Kidney epithelial cell (primary cell): ENCODE measurements at places on chromosomes 12 and 14. TPM values are rescaled to one million over a fixed set of nuclear protein-coding genes. Genes with fewer than 3 reads are reported as not detected.
A peak's percentile ranks its signal among the peaks of the same experiment; 100 is the strongest.

GRCh38 chr14:43687921-43688320 lies 819.2 kb downstream of the FSCB start:
- peak; percentile 37 for DNase-seq

GRCh38 chr14:34043627-34044372 lies 92.9 kb upstream of the EGLN3 start:
- DNase-seq, result no peak

DNA sequence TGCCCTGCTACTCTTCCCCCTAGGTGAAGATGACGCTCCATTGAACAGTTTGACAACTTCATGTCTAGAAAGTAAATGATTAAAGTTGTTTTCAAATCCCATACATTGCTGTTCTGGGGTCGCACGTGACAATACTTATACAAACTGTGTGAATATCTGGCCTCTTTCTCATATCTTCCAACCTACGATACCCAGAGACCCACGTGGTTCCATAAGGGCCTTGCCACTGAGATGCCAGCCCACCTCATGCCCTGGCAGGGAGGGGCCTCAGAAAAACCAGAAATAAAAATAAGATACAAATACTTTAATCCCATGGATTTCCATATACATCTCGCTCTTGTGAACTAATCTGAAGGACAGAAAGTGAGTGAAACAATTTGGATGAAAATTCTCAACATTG lies 4.5 kb downstream of the GZMB start:
- DNase-seq, result no peak

The CD4 gene
- 0.08 TPM in 1 of 2 replicates, not detected in the other for total RNA-seq

GRCh38 chr12:32501835-32502333 lies 102.5 kb downstream of the FGD4 start:
- DNase-seq, result peak; percentile 80

DNA sequence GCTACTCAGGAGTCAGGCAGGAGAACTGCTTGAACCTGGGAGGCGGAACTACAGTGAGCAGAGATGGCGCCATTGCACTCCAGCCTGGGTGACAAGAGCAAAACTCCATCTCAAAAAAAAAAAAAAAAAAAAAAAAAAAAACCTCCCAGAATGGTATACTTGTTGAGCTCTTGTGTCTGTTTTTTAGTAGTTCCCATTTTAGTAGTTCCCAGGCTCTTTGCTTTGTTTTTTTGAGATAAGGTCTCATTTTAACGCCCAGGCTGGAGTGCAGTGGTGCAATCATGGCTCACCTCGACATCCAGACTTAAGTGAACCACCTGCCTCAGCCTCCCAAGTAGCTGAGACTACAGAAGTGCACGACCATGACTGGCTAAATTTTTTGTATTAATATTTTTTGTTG lies 13.4 kb downstream of the ATXN2 start:
- no peak for DNase-seq

GRCh38 chr14:93975791-93976476 lies 436 bp downstream of the ASB2 start:
- DNase-seq, result no peak

DNA sequence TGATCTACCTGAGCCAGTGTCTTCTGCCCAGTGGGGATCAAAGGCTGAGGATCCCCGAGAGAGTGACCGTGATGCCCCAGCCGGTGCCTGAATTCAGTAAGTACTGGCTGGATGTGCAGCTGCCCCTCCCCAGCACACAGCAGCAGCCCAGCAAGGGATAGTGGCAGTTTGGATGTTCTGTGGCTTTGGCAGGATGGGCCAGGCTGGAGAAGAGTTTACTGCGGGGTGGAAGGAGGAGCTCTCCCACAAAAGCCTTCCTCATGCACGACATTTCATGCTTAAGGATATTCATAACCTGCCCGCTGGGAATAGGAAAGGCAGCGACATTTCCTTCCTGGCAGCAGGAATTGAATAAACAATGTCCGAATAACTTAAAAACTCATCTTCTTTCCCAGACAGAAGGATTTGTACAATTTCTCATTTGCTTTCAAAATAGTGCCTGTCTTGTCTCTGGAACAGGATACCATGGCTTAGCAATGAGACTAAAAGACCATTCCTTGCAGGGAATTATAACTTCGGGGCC lies 135.6 kb upstream of the PRMT8 start:
- DNase-seq, result no peak

- DNase-seq, result no peak
Measured at GRCh38 chr14:73502017-73502619, 11.4 kb downstream of the RIOX1 start.

DNA sequence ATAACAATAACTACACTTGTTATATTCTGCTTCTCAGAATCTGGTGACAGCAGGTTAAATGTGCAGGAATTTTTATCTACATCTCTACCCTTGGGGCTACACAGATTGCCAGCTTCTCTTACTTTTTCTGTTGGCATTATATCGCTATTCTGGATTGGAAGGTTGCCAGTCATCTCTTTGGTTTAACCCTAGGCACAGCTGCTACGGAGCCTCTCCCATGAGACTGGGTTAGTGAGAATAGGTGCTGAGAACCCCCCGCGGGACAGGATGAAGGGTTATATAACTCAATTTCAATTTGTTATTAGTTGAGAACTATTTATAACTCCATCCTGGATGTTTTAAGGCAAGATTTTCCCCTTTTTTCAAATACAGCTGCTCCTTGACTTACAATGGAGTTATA lies 73.1 kb downstream of the ACADS start:
- DNase-seq, result no peak

GRCh38 chr14:69045857-69046475 lies 66.9 kb upstream of the ACTN1 start:
- DNase-seq, result no peak

GRCh38 chr14:71166180-71166837 lies 259.1 kb downstream of the PCNX1 start:
- peak; percentile 35 for DNase-seq

GRCh38 chr12:69331519-69331908 lies 16.7 kb upstream of the LYZ start:
- DNase-seq, result no peak

DNA sequence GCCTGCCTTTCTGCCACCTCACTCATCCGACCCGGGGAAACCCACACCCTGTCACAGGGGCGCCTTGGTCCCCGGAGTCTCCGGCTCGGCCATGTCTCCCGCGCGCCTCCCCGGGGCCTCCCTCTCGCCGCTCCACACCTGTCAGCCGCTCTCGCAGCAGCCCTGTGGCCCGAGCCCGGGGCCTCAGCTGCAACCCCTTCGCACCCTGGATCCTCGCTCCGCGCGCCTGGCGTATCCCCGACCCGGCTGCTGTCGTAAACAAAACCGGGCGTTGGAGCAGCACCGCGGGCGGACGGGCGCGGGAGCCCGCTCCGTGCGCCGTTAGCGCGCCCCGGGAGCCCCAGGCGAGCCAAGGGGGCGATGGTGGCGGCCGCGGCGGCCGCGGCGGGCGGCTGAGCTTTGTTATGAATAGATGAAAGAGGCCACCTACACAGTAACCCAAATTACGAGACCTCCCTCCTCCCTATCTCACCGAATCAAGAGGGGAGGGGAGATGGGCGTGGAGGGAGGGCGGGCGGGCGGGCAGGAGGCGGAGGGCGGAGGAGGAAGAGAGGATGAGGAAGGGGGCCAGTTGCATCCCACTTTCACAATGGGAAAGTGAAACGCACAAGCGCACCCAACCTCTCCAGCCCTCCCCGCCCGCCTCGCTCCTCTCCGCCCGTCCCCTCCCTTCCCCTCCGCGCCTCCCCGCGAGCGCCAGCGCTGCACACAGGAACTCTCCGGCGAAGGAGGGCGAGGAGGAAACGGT lies at the start of gene PLXNC1:
PLXNC1 (plus strand) TSS at position 587 of the 748 bp plus-strand sequence. CDS start 395 bp downstream, outside the sequence.
- DNase-seq, result no peak

The STAC3 gene
- 0.71 TPM in 1 of 2 replicates, not detected in the other for total RNA-seq

GRCh38 chr14:61426048-61426447 lies 104.7 kb downstream of the PRKCH start:
- no peak for DNase-seq

The COCH gene
- total RNA-seq, result 16.4 and 18.8 TPM in 2 replicates

DNA sequence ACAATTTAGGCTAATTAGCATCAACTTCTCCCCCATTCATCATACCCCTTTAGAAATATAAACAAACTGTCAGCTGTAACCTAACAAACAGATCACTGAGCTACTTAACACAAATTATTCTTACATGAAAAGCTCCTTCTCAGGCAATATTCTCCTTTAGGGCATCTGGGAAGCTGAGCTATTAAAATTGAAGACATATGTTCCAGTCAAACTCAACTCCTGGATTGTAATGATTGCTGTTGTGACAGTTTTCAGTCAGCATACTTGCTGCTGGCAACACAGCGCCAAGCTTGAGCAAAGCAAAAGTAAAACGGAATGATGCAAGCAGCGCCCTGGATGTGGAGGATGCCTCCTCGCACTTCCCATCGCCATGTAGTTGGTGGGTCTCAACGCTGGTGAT lies 82.4 kb downstream of the SLC25A21 start:
- DNase-seq, result no peak

GRCh38 chr12:122856999-122857671 lies 21.9 kb downstream of the HIP1R start:
- no peak for DNase-seq

- DNase-seq, result no peak
Measured at GRCh38 chr12:116927244-116927940, 16.6 kb downstream of the FBXW8 start.

- no peak for DNase-seq
Measured at GRCh38 chr14:53946404-53947093, 10.1 kb downstream of the BMP4 start.

GRCh38 chr14:20732477-20732876 lies 13.2 kb upstream of the EDDM3A start:
- DNase-seq, result no peak

GRCh38 chr12:111410431-111411184 lies 4.9 kb downstream of the SH2B3 start:
- no peak for DNase-seq

GRCh38 chr14:74587363-74587707 lies 24.7 kb downstream of the LTBP2 start:
- no peak for DNase-seq

GRCh38 chr14:74834692-74835392 lies 41.1 kb downstream of the PROX2 start:
- DNase-seq, result peak; percentile 16

DNA sequence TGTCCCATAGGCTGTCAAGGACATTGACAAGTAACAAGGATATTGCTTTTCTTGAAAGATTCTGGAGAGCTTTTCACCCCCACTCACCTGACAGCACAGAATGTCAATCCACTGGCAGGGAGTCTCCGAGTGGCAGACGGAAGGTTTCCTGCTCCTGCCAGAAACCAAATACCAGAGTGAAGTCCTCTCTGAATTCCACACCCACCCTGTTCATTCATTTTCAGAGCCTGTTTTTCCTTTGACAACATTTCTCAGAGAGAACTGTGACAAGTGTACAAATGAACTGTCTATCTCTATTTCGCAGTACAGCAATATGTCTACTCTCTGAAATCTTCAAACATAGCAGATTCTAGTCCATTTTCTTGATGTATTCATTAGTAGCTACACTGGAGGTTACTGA lies 26.2 kb upstream of the BICD1 start:
- no peak for DNase-seq

DNA sequence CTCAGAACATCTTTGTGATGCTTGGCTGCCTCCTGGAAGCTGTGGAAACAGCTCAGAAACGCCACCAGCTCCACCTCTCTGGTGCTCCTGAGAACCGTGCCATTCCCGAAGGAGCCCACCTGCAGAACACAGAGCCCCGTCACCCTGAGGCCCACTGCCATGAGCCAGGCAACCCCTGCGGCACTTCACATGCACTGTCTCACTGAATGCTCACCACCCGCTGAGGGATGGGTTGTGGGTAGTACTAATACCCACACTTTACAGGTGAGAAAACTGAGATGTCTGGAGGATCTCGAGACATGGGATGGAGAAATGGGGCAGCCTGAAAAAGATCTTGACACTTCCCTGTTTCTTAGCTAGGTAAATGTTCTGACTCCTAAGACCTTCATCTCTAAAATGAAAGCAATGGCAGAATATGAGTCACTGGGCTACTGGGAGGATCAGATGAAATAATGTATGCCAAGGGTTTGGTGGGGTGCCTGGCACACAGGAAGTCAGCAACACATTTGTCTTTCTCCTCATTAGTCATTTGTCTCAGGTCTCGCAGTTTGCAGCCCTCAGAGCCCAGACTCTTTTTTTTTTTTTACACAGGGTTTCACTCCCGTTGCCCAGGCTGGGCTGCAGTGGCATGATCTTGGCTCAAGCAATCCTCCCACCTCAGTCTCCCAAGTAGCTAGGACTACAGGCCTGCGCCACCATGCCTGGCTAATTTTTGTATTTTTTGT lies 5.3 kb downstream of the OASL start:
- peak; percentile 78 for DNase-seq

The KLRG1 gene
- 0.48 and 2.5 TPM in 2 replicates for total RNA-seq

DNA sequence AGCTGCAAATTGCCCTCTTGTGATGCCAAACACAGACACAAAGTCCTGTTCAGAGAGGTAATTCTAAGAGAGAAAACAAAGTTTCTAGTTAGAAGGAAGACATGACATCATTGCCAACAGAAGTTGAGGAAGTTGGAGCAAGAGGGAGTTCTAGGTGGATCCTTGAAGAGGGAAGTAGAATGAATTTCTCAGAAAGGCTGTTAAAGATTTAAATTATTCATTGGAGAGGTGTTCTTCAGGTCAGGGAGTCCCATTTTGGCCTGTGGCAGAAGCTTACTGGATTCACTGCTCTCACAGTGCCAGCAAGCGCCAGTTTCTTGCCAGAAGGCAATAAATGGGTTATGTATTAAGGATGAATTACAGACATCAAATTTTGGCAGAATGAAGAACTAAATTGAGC lies 15.3 kb downstream of the TSFM start:
- DNase-seq, result no peak

The SIX4 gene
- 11.1 and 11.7 TPM in 2 replicates for total RNA-seq

- DNase-seq, result peak; percentile 31
Measured at GRCh38 chr12:7188562-7189397, 706 bp upstream of the PEX5 start.
